ENCODE measurements at places on chromosomes 5 and 9.

DNA sequence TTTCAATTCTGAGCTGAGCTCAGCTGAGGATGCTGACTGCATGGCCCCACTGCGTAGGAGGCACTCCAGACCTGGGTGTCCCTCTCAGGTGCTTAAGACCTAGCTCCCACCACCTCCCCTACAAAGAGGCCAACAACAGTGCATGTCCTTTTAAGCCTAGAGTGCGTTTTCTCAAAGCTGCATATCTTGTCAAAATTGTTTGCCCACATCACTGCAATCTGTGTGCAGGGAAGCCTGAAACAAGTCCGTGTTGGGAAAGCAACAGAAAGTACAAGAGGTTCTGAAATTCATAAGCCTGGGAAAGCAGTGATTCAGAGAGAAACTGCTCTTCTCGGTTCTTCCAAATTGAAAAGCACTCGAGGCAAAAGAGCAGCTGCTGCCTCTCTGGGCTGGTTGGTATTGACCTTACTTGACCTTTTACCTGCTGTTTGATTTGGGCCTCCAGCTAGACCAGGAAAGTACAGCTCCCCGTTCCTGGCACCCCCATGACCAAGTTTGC lies 238.4 kb downstream of the NR2F1-AS1 start:
- no peak for DNase-seq

DNA sequence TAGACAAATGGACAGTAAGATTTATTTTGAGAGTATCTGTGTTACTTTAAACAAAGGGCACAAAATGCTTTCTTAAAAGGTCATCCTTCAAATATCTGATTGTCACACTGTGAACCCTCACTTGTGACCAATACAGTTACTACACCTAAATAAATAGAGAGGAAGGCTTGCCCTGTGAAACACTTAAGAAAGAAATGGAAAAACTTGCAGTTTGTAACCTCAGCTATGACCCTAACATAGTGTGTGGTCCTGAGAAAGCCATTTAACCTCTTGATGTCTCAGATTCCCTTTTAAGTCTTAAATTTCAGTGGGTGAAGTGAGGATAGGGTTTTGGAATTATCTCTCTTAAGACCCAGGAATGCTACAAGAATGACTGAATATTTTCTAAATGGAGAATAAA lies 126.7 kb upstream of the SLC27A6 start:
- DNase-seq: no peak

DNA sequence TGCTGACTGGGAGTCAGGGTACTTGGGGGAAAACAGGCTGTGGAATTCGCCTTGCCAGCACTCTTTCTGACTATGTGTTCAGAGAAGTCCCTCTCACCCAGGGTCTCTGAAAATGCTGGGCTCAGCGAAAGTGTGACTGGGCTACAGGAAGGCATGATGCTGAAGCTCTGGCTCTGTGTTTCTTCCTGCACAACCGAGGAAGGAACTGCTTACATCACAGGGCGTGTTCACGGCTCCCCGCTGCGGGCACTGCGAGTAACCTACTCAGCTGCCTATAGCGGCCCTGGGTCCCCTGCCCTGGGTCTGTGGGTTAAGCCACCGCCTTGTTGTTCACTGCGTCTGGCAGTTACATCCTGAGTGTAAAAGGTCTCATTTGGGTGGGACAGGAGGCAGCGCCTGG lies 222.4 kb upstream of the IRX4 start:
- no peak for DNase-seq

- no peak for DNase-seq
Observed at GRCh38 chr5:140261403-140262171, 41.3 kb downstream of the PFDN1 start.

DNA sequence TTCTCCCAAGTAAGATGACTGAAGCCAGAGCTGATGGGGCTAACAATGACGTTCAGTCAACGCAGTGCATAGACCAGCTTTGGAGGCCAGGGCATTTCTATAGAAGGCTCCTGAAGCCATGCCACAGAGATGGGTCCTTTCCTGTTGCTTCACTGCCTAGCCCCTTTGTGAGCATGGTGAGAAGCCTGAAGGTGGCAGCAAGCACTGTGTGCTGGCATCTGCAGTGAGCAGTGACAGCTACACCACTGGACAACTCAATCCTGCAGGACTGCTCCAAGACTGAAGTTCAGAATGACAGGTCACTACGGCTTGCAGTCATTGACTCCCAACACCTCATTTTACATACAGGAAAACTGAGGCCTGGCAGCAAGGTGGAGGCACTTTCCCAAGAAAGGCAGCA lies 229.0 kb downstream of the TSSK1B start:
- no peak for DNase-seq
